Hypothalamus (tissue), 51 donors: ENCODE measurements at places on chromosomes 12 and 14.

DNA sequence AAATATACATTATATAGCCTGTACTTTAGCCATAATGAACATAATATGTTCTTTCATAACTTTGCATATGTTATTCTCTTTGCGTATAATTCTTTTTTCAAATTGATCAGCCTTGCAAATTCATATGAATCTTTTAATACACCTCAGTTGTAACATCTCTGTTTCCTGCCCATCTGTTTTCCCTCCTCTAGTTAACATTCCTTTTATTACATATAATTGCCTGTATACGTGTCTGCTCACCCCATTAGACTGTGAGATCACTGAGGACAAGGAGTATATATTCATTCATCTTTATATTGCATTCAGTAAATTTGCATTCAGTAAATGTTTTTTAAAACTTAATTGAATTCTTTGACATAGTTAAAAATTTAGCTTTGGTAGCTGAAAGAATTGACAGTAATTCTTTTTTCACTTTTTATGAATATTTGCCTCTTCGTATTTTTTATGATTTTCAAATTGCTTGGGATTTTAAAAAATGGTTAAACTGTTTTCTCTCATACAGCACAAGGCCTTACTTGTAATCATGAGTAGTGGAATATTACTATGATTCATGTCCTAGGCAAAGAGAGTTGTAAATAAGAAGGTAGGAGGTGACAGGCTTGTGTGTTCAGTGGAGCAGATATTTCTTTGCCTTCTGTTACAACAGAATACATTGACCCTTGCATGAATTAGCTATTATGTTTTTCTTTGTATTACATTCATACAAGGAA, 32.8 kb upstream of the KLHL42 start:
- DNase-seq: no peak

DNA sequence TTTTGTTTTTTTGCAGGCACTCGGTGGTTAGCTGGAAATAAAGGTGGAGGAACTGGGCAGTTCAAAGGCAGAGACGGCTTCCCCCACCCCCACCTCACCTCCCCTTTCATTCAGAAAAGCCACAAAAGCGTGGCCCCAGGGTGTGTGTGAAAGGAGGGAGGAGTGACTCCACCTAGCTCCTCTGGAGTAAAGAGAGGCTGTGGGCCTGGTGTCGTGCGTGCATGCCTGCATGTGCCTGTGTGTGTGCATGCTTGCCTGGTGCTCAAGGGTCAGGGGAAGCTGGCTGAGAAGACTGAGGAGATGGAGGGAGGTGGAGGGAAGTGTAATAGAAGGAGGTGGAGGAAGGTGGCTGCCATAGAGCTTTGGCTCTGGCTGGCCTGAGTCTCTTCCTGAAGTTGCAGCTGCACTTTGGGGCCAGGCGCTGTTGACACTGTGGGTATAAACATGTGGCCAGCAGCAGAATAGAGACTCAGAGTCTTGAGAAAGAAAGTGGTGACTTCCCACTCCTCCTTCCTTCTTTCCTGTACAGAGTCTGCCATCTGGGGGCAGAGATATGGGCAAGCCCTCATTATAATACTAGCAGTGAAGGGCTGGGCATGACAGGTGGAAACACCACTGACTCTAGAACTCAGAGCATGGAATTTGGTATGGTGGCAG, 36.9 kb upstream of the SINHCAF start:
- DNase-seq: no peak

DNA sequence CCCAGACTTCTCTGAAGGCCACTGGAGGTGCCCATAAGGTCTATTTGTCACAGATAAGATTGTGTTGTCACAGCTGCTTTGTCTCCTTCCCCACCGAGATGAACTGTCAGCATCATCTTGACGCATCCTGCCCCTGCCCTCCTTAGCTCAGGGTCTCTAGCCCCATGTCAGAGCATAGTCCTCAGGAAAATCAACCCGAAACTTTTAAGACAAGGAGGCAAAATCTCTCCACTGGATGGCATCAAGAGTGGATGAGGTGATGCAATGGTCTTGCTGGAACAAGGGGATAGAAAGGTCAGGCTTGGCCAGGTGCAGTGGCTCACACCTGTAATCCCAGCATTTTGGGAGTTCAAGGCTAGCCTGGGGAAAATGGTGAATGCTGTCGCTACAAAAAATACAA, 8.2 kb downstream of the KRT79 start:
- no peak for DNase-seq

GRCh38 chr14:77026930-77027537, 1.5 kb downstream of the IRF2BPL start:
- no peak for DNase-seq

- no peak for DNase-seq
Measured at GRCh38 chr12:78324234-78324633, 493.5 kb downstream of the NAV3 start.

GRCh38 chr14:29648045-29648444, 279.6 kb downstream of the PRKD1 start:
- DNase-seq: no peak

DNA sequence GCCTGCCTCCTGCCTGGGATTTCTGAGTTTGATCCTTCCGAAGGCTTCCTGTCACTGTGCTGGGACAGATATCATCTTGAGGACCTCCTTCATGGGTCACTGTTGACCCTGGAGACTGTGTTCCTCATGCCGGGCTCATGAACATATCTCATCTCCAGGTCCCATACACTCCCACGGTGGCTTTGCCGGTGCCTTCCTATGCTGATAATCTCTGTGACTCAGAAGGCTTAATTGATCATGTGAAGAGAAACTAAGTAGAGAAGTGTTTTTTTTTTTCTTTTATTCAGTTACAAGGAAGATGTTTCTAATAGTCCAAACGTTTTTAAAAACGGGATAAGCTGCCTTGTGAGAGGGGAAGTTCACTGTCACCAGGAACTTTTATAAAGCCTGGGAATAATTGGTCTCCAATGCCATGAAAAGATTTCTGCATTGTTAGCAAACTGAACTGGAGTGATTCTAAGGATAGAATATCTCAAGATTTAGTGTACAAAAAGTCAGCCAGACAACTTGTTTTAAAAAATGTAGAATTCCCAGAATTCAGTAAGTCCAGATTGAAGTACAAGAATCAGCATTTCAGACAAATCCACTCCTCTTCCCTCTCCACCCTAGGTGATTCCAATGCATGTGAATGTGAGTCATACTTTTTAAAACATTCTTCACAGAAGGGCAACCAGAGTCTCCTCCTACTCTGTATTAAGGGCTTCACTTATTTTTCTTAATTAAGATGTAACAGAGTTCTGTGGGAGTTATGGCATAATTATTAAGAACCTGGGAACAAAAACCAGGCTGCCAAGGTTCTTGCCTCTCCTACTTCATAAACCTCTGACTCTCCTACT, 139.8 kb upstream of the LGR5 start:
- no peak for DNase-seq

GRCh38 chr12:2691006-2691344, 103.8 kb upstream of the FKBP4 start:
- DNase-seq: no peak

DNA sequence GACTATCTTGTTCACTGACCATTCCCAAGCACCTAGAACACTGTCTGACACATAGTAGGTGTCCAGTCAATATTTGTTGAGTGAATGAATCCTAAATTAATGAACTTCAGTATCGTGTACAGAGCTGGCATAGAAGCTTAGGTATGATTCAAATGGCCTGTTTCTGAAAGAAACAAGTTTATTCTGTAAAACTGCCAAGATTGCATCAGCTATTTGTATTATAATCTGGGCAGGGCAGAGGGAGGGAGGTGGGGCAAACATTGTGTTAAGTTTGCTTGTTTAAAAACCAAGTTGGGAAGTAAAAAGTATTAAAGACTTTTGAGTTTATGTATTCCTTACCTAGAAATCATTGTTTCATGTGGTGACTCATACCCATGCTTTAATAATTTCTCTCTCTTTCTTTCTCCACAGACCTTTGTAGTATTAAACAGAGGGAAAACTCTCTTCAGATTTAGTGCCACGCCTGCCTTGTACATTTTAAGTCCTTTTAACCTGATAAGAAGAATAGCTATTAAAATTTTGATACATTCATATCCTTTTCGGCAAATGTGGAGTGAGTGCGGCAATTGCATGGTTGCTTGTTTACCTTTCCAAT, 92.8 kb downstream of the SCN8A start:
- no peak for DNase-seq

GRCh38 chr14:69153873-69154270, 953 bp upstream of the DCAF5 start:
- peak; percentile 5 for DNase-seq

DNA sequence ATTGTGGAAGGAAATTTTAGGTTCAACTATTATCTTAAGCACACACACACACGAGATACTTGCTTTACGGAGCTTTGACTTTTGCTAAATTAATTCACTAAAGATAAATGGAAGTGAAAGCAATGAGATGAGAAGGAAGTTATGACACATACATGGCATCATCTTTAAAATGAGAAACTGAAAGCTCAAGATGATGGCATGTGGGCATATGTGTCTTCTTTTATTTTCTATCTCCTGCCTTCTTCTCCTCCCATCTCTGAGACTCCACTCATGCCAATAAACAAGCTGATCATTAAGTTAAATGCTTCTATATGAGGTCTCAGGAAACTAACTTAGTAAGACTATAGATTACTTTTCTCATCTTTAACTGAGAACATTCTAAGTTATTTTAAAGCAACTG, 216.7 kb downstream of the MED13L start:
- DNase-seq: no peak

GRCh38 chr12:44091948-44092606, 256.2 kb downstream of the TMEM117 start:
- no peak for DNase-seq
